ENCODE measurements at places on chromosomes 6 and 20. TPM values are rescaled to one million over a fixed set of nuclear protein-coding genes. Genes with fewer than 3 reads are reported as not detected.

The GSTA2 gene
- not detected for total RNA-seq

The OSER1 gene
- total RNA-seq = 65.3 TPM

The DDX39B gene
- total RNA-seq = 301 TPM

The SRMS gene
- total RNA-seq = not detected

The PRSS35 gene
- 0.36 TPM for total RNA-seq

The SMPDL3A gene
- total RNA-seq = 6.4 TPM

DNA sequence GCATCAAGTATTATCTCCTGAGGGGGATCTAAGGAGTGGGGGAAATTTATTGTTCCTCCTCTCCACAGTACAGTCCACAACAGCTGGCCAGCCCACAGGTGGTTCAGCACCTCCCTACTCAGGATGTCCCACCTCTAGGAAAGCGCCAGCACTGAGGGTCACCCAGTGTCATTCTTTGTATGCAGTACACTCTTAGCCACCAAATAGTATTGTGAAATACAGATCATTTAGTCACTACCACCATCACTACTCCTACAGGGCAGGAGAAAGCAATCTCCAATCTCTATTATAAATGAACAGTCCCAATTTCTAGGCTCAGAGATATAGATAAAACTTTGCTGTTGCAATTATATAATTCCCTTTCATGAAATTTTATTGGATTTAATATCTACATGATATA, 6.3 kb upstream of the ZNF76 start:
- peak; percentile 54 for DNase-seq

- DNase-seq = no peak
Measured at GRCh38 chr6:148935705-148936435, 189.0 kb downstream of the UST start.

DNA sequence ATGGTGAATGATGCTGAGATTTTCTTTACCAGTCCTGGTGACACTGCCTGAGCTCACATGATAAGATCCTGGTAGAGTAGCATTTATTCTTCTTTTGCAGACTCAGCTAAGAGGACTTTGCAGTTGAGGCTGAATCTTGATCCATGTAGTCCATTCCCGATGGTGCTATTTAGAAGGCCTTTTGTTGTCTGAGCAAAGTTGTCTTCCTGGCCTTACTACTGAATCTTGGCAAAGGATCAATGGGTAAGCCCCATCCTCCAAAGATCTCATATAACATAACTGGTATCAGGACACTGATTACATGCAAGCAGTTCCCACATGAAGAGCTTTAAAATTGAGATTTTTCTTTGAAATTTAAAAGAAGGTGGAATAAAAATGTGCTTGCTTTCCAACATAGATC, 291.6 kb downstream of the SOX4 start:
- DNase-seq = no peak

DNA sequence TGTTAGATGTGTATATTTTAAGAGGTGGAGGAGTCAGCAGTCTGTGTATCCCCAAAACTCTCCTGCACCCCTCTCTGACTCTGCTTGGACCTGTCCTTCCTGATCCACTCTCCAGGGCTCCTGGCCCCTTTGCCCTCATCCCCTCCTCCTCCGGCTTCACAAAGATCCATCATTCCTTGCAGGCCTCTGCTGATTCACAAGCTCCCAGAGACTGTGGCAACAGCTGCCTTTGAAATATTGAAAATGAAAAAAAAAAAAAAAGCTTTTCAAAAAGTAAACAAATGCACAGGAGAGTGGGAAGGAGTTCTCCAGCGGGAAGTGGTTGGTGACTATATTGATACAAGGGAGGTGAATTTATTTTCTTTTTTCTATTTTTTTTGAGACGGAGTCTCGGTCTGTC, 330.2 kb upstream of the SULF2 start:
- peak; percentile 22 for DNase-seq

- no peak for DNase-seq
Measured at GRCh38 chr6:68094070-68094469, 541.0 kb upstream of the ADGRB3 start.

- no peak for DNase-seq
Measured at GRCh38 chr6:111679126-111679858, 73.6 kb upstream of the TRAF3IP2 start.

DNA sequence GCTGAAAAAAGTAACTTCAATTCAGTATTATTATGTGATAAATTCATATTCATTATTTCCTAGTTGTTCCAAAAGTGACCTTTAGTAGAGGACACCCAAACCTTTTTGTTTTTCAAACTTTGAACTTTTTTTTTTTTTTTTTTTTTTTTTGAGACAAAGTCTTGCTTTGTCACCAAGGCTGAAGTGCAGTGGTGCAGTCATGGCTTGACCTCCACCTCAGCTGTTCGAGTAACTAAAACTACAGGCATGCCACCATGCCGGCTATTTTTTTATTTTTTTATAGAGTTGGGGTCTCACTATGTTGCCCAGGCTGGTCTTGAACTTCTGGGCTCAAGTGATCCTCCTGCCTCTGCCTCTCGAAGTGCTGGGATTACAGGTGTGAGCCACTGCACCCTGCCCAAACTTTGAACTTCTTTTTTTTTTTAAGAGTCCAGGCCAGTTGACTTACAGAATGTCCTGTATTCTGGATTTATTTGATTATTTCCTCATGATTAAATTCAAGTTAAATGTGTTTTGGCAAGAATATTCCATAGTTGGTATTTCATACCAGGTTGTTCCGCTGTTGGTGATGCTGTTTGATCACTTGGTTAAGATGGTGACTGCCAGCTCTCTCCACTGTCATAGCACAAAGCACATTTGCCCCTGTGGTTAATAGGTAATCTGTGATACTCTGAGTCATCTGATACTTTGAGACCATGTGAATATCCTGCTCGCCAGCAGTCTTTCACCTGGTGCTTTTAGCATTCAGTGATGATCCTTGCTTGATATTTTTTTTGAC, 48.0 kb downstream of the VAPB start:
- no peak for DNase-seq

DNA sequence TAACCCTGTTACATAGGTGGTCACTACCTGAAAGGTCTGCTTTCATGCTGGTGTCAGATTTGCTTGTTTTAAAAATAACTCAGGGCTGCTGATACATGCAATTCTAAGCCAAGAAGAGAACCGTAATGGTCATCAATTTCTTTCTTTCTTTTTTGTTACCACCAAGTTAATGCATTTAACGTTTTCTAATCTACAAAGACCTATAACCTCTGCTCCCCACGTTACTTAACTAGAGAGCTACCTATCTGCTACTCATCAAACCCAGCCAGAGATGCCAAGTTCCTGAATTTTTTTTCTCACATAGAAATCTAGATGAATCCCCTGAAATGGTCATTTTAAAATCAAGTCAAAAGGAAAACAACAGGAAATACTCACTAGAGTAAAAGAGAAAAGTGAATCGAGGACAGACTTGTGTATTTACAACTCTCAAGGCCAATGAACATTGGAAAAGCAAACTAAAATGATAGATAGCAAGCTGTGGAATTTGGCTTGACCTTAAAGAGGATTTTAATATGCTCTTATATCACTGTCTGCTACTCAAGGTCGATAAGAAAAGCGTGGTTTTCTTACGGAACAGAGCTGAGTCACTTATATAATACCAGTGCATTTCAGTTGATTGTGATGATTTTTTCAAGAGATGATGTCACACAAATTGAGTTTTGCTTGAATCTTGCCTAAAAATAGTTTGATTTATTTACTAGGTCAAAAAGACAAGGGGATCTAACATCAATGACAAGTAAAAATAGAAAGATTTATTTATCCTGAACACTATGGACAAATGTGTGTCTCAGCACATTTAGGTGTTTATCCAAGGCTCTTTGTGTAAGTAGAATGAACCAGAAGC, 67.9 kb downstream of the SGK1 start:
- no peak for DNase-seq

DNA sequence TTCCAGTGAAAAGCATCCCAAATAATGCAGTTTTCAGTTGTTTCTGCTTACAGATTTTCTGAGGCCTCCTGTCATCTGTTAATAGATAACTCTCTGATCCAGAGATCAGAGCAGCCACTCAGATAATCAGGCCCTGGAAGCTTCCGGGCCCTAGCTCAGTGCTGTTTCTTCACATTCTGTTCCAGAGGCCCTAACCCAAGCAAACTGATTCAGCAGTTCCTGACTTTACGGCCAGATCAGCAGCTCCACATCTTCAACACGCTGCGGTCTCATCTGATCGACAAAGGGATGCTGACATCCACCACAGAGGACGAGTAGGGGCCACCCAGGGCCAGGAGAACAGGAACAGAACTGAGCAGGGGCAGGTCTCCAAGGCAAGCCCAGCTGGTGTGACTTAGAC, 63.1 kb downstream of the CDS2 start:
- DNase-seq = no peak

DNA sequence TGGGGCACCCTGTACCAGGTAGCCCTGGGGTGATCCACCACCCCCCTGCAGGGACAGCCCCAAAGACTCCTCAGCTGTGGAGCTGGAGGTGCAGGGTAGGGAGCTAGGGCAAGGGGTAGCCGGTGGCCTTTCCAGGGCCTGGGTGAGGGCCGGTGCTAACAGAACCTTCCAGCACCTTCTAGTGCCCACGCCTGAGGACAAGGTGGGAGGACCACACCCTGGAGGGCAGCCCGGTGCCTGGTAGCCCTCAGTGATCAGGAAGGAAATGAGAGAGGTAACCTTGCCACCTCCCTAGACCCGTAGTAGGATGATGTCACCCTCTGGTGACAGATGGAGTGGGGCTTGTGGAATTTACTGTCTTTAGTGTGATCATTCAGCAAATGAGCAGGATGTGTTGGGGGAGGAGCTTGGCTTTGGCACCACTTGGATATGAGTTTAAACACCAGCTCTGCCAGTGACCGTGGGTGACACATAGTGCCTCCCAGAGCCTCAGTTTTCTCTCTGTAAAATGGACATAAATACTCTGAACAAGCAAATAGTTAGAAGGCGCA, 187.7 kb downstream of the NFATC2 start:
- peak; percentile 63 for DNase-seq

DNA sequence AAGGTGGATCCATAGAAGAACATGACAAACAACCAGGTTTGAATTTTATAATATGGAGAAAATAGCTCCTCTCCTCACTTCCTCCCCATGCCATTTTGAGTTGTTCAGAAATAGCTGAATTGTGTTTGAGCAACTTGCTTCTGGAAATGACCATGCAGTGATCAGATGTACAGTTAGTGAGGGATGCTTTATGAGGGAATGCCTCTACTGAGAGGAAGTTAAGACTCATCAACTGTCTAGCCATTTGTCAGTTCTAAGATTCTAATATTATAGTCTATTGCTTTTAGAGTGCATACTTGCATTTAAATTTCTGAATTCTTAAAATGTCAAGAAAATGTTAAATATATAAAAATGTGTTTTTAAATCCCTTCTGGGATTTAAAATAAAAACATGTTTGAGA, 3.8 kb downstream of the LAMA2 start:
- DNase-seq = no peak

DNA sequence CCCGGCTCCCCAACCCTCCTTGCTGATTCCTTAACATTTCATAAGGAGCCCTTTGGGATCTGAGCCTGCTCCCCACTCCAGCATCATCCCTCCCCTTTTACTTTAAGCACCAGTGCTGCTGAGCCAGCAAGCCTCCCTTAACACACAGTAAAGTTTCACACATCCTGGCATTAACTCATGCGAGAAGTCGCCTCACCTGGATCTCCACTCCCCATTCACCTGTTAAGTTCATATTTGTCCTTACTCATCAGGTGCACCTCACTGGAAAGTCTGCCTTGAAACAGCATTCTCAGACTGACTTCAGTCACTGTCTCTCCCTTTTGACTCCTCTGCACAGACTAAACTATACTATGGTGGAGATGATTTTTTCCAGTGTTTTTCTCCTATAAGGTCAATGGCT, 47.8 kb upstream of the MAP7 start:
- DNase-seq = no peak

- DNase-seq = no peak
Measured at GRCh38 chr6:55636406-55637102, 57.6 kb upstream of the HMGCLL1 start.

DNA sequence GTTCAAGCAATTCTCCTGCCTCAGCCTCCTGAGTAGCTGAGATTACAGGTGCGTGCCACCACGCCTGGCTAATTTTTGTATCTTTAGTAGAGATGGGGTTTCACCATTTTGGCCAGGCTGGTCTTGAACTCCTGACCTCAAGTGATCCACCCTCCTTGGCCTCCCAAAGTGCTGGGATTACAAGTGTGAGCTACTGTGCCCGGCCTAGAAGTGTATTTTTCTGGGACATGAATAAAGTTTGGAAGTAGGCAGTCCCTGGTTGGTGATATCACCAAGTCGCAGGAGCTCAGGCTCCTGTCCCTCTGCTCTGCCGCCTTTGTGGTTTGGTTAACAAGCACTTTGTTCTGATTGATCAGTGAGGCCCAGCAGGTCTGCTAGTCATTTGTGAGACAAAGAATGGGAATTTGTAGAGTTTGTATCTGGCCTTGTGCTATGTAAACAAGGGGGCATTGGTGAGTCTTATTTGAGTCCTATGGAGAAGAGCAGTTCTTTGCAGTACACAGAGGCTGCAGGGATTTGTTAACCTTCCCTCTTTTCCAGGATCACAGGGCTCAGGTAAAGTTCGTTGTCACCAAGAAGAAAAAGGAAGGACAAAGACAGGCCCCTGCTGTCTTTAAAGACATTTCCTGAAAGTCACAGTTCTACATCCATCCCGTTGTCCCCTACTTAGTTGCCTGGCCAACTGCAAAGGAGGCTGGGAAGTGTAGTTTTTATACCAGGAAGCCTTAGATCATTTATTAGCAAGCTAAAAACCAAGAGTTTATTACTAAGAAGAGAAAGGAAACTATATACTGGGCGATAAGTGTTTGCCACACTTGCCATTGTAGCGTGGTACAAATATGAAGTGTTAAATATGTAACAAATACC, 13.1 kb downstream of the MTHFD1L start:
- no peak for DNase-seq

DNA sequence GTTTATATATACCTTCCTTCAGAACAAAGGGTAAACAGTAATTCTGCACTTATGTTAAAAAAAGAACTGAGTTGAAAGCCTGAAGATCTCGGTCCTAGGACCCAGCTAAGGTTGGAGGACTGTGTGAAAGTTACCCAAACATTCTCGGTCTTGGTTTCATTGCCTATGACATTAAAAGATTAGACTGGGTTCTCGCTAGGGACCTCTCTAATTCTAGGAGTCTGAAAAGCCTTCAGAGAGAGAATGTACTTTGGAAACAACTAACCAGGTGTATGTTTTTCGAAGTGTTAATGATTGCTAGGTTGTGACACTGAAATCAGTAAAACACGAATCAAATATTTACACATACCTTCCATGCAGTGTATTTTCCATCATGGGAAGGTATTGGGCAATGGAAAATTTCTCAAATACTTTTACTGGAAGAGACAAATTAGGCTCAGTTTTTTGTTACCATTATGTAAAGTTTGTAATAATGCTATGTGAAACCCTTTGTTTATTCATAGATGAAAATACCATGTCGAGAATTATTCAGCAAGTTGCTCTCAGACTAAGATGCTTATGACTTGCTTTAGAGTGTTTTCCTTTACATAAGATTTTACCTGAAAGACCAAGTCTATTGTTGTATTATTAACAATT, 113.7 kb upstream of the LOC128125822 start:
- DNase-seq = no peak

All from sigmoid colon (tissue), 7 donors.